ENCODE measurements at places on chromosomes 1 and 21.

- no peak for DNase-seq
These were observed 25.9 kb upstream of the GNPAT start for GRCh38 chr1:231214918-231215680.

DNA sequence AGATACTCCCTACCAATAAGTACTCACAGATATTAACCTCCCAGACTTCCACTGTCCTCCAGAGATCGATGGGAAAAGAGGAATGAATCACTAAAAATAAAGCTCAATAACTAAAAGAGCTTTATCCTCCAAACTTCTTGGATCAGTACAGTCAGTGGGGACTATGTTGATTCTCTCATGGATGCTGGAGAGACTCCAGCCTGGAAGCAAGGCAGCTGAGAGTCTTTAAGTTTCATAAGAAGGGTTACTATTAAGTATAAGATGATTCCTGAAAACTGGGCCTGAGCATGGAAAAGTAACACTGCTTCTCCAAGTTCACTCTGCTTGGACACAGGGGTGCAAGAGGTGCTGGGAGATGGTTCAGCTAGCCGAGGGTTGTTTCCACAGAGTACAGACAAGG is 6.2 kb upstream of the DDR2 start:
- no peak for DNase-seq

DNA sequence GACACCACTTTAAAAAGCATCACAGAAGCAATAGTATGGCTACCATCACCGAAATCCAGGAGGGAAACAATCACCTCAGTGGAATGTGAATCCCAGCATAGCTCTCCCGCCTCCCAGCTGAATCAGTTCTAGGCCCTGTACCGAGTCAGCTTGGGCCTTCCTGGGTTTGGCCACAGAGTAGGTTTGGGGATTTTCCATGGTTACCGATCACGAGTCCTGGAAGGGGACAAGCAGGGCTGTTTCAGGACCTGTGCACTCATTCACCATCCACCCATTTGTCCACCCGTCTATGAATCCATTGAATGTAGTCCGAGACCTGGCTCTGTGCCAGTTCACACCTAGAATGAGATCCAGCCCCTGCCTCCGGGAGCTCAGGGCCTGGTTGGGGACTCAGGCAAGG is 94.2 kb downstream of the ARHGEF10L start:
- peak; percentile 12 for DNase-seq

- no peak for DNase-seq
These were observed 9.6 kb downstream of the TARBP1 start for GRCh38 chr1:234469376-234469775.

GRCh38 chr1:41983451-41983850 is 64.7 kb upstream of the HIVEP3 start:
- no peak for DNase-seq

- no peak for DNase-seq
These were observed 15.4 kb downstream of the PDXK start for GRCh38 chr21:43734131-43734927.

- no peak for DNase-seq
These were observed 28.5 kb upstream of the EPS8L3 start for GRCh38 chr1:109792056-109792831.

DNA sequence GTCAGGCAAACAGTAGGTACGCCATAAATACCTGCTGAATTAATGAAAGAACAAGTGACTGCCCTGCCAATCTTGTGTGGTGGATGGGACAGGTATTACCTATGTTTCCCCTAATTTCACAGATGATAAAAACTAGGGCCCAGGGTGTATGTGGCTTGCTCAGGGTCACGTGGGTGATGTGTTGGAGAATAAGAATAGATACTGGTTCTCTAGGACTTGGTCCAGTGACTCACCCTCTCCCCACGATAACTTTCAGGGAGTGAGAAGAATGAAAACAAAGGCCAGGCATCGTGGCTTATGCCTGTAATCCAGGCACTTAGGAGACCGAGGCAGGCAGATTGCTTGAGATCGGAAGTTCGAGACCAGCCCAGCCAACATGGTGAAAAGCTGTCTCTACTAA is 26.7 kb downstream of the SLC26A9 start:
- no peak for DNase-seq

- DNase-seq: no peak
These were observed 493.7 kb upstream of the ZP4 start for GRCh38 chr1:238384381-238384780.

DNA sequence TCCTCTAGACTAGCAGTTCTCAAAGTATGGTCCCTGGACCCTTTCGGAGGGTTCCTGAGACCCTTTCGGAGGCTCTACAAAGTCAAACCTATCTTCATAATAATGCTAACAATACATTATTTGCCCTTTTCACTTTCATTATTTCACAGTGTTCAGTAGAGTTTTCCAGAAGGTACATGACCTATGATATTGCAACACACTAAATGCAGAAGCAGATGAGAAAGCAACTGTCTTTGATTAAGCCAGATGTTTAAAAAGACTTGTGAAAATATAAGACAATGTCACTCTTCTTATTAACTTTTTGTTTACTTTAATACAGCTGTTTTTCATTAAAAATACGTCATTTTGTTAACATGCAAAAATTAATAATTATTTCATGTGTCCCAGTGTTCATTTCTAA is 5.8 kb downstream of the KCNJ10 start:
- no peak for DNase-seq

DNA sequence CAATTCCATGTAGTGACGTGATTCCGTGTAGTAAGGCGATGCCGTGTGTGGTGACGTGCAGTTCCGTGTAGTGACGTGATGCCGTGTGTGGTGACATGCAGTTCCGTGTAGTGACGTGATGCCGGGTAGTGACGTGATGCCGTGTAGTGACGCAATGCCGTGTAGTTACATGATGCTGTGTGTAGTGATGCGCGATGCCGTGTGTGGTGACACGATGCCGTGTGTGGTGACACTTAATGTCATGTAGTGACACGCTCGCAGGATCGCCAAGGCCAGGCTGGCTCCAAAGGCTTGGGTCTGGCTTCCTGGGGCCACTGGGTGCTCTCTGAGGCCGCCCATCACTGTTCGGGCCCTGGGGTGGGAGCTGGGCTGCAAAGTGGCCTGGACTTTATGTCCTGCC is 14.2 kb downstream of the COL18A1 start:
- DNase-seq: no peak

GRCh38 chr1:8397511-8397910 is 79.6 kb downstream of the SLC45A1 start:
- DNase-seq: no peak

DNA sequence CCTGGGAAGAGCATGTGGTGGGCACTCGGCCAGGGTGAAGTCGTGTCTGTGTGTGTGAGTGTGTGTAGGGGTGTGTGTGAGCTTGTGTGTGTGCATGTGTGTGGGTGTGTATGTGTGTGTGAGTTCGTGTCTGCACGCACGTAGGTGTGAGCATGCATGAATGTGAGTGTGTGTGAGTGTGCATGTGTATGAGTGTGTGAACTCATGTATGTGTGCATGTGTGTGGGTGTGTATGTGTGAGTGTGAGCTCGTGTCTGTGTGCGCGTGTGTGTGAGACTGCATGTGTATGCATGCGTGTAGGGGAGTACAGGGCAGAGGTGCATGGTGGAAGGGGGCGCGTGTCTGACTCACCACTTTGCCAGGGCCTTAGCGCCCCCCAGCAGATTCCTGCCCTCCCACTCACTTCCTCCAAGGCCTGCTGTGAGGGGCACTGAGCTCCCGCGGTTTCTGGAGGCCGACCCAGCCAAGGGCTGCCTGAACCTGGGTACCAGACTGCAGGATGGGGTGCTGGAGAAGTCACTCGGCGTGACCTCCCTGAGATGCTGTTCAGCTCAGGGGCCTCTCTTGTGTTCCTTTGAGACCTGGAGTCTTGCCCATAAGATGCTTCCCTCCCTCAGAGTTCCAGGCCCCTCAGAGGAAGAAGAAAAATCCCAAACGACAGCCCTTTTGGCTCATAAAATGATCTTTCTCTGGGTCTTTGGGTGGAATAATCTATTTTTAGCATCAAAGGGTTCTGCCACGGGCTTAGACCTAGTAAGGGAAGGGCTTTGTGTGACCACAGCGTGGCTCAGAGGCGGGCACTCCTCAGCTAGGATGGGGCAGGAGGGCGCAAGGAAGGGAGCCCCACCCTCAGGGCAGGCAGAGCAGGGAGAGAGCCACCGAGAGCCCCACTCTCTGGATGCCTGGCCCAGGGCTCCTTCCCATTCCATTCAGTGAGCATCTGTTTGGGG is 41.1 kb upstream of the RUNX3 start:
- no peak for DNase-seq

GRCh38 chr1:52659356-52659755 is 26.4 kb downstream of the SHISAL2A start:
- DNase-seq: peak; percentile 30

DNA sequence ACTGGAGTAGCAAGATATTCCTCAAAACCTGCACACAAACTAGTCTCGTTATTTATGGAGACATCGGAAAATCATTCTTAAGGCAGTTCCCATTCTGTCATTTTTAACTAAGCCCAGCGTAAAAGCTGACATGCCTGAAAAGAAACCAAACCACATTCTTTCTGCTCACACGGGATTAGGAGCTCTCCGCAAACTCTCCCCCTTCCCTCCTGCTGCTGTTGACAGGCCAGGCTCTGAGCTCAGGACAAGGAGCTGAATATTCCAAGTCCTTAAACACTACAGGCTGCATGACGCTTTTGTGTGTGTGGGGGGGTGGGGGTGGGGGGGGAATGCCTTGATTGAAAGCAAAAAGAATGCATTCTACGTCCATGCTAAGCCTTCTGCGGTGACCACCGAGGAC is 5.2 kb downstream of the OLIG1 start:
- no peak for DNase-seq

DNA sequence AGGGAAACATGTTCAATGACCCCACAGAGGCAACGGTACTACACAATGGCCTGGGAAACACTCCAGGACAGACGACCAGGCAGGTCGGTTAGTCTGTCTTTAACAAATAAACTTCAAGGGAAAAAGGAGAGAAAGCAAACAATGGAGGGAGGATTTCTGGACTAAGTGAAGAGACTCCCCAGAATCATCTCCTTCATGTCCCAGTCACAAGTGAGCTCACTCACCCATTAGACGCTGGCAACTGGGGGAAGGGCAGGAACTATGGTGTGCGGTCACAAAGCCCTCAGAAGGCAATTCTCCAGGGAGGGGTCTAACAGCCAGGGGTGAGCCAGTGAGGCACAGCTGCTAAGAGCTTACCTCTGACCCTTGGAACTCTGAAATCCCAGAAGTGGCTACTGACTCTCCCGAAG is 55.7 kb upstream of the NADK start:
- DNase-seq: no peak

GRCh38 chr1:241272828-241273227 is 84.2 kb downstream of the RGS7 start:
- no peak for DNase-seq

GRCh38 chr1:204326771-204327300 is 32.9 kb downstream of the PLEKHA6 start:
- no peak for DNase-seq

DNA sequence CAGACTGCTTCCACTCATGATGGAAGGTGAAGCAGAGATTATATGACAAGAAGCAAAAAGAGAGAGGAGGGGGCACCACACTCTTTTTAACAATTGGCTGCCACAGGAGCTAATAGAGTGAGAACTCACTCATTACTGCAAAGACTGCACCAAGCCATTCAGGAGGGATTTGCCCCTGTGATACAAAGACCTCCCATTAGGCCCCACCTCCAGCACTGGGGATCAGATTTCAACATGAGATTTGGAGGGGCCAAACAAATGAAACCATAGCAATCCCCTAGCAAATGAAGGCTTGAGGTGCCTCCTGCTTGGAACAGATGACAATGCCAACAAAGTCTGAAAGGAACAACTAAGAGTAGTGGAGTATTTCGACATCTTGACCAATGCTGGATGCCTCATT is 122.5 kb upstream of the COA6 start:
- DNase-seq: no peak

DNA sequence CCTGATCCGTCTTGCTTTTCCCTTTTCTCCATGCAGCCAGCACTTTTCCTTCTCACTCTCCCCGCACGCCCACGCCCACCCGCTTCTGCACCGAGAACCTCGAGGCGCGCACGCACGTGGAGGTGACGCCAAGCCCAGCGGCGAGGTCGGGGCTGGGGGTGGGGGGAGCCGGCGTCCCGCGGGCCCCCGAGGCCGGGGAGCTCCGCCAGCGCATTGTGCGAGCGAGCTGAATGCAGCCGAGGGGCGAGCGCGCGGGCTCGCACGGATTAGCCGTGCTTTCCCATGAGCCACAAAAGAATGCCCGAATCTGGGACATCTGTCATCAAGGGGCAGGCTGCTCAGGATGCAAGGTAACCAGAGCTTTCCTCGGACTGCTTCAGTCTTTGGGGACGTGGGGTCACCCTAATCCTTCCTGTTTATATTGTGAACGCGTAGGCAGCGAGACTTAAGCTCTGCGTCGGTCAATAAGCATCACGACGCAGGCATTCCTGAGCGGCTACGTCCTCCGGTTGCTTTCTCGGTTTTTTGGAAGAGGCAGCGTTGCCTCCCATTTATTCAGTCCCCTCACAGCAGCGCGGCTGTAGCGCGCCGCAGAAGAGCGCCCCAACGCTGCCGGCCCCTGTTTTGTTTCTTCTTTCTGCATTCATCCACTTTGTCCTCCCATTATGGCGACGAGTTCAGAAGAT is 67.3 kb upstream of the AKT3 start:
- no peak for DNase-seq

DNA sequence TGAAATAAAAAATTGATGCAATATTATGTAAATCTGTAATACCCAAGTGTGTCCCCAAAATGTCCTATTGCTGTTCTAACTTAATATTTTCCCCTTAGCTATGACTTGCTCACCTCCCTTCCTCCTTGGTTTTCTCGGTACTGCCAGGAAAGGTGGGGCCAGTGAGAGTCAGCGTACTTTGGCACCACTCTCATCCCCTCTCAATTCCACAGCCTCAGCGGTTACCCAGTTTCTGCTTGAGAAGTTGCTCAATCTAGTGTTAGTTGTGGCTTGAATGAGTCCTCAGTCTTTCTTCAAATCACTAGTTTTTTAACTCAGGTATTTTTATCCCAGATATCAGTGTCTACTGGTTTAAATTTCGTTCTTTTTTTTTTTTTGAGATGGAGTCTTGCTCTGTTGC is 32.3 kb downstream of the BCAS2 start:
- no peak for DNase-seq

- DNase-seq: no peak
These were observed 14.0 kb downstream of the F3 start for GRCh38 chr1:94527447-94528031.

DNA sequence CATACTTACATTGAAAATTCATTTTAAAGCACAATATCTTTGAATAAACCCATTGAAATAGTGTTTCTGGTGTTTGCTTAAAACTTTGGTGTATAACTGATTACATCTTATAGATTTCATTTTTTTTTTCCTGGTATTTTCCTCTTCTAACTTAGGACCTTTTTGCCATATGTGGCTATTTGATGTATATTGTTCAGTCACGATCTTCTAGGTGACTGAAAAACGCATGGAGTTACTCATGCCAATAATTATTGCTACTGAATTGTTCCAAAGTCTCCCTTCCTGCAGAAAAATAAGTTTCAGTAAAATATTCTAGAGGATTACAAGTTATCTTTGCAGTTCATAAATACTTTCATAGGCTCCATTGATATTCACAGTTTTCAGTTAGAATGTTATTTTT is 22.9 kb upstream of the C1orf105 start:
- DNase-seq: no peak

DNA sequence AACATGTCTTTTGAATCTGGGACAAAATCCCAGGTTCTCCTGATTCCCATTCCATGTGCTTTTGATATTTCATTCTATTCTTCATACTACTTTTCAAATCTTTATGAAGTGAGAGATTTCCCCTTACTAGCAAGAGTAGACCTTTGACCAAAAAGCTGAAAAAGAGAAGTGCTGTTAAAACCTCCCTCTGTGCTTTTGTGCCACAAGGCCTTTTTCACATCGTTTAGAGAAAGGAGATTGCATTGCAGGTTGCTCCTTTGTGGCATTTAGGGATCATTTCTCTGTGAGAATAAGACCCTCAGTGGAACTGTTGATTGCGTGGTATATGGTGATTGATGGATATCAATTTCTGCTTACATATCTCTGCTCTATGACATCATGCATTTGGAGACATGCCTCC is 148.8 kb downstream of the TGFB2 start:
- no peak for DNase-seq
